ENCODE measurements at places on chromosomes 6 and 20.

GRCh38 chr20:20267685-20268370, 100.1 kb upstream of the INSM1 start:
- no peak for DNase-seq

- no peak for DNase-seq
These were observed 53.8 kb downstream of the ABHD12 start for GRCh38 chr20:25336561-25337422.

DNA sequence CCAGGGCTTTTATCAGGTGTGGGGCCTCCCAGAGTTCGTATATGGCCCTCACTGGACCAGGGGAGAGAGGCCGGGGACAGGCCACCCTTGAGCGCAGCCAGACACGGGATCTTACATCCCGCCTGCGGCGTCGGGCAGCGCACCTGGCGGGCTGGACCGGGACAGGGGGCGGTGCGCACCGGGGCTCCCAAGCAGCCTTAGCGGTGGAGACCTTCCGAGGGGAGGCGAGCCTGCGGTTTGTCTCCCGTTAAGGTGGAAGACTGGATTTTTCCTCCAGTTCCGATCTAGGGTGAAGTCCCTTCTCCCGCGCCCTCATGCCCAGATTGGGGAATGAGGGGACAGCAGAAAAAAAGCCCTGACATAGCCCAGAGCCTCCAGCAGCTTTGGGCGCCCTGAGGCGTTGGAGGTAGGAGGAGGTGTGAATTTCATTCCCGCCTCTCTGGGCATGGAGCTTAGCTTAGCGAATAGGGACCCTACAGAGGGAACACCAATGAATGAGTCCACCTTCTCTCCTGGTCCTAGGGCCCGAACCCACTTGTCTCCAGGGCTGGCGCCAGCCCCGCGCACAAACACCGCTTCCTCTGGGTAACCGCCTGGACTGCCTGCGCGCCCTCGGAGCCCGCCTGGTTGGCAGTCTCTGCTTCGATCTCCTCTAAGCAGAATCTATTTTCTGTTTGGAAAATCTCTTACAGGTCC, 6.7 kb upstream of the LAMP5 start:
- no peak for DNase-seq

DNA sequence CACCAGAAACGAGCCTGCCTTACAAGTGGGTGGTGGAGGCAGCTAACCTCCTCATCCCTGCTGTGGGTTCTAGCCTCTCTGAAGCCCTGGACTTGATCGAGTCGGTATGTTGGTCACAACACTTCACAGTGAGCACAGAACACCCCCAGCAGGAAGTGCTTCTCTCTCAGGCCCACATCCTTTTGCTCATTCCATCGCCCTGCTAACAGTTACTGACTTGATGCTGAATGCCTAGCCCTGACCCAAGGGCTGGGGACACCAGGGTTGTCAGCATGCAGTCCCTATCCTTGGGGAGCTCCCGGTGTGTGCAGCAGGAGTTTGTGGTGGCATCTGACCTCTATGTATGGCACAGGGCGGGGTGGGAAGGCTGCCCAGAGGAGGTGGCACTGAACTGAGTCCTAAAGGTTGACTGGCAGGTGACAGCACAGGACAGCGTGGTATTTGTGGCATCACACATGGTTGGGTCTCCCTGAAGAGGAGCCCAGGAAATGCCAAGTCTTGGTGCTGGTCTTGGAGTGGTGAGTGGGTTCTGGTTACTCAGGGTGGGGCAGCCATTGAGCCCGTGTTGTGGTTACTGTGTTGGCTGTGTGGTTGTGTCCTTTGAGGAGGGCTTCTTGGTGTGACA, 26.7 kb downstream of the GTSF1L start:
- no peak for DNase-seq

DNA sequence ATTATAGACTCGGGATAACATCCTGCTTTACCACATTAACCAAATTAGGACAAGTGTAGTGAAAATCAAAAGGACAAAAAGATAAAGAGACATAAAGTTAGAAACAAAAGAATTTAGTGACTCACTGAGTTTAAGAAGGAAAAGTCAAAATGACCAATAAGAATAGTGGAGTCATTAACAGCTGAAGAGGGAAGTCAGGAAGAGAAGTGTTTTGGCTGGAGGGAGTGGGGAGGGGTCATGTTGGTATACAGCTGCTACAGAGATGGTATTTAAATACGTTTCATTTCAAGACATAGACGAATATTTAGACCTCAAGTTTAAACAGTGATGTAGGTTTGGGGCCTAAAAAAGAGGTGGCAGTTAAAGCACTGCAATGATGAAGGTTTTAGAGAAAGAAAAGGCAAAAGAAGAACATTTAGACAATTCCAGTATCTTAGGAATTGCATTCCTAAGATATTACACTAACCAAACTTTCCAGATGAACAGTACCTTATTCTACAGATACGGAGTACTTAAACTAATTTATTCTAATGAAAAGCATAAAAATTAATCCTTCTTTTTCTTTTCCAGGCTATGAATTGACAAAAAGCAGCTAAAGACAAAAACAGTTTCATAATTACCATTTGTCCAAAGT, 10.6 kb downstream of the FKBP5 start:
- DNase-seq = no peak

DNA sequence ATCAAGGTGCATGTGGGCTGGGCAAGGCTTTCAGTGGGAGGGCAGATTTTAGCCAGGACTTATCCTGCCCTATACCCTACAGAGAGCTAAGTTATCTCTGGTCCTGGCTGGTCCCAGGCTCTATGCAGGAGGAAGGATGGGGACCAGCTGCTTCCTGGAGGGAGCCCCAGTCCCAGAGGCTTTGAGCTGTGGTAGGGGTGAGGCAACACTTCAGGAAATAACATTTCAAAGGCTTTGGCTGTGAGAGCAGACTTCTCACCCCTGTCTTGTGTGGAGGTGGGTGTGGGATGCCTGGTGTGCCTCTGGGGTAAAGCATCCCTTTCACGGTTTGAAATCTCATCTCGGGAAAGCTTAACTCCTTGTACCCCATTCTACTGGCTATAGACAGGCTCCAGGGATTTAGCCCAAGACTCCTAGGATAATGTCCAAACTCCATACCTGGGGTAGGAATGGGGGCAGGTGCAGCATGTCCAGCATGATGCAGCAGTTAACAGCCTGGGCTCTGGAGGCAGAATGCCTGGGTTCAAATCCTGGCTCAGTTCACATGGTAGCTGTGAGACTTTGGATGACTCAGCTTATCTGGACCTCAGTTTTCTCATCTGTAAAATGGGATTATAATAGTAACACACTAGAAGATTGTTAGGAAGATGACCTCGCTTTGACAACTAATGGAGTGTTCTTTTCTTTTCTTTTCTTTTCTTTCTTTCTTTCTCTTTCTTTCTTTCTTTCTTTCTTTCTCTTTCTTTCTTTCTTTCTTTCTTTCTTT, 27.5 kb upstream of the SIRPA start:
- DNase-seq = no peak

GRCh38 chr20:48758206-48758820, 69.5 kb downstream of the PREX1 start:
- DNase-seq = no peak

DNA sequence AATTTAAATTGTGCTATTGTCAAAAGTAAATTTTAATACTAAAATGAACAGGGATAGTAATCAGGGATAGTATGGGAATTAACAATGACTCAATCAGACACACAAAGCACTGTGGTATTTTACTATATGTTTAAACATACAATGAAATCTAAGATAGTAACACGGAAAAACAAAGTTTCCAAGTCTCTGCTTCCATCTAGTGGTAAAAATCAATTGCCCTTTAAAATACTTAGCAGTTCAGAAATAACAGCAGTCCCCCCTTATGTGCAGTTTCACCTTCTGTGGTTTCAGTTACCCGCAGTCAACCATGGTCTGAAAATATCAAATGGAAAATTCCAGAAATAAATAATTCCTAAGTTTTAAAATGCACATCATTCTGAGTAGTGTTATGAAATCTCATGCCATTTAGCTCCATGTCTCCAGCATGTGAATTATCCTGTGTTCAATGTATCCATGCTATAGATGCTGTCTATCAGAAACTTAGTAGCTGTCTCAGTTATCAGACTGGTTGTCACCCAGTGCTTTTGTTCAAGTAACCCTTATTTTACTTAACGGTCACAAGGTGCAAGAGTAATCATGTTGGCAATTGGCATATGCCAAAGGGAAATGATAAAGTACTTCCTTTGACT, 58.5 kb downstream of the AHI1 start:
- no peak for DNase-seq

DNA sequence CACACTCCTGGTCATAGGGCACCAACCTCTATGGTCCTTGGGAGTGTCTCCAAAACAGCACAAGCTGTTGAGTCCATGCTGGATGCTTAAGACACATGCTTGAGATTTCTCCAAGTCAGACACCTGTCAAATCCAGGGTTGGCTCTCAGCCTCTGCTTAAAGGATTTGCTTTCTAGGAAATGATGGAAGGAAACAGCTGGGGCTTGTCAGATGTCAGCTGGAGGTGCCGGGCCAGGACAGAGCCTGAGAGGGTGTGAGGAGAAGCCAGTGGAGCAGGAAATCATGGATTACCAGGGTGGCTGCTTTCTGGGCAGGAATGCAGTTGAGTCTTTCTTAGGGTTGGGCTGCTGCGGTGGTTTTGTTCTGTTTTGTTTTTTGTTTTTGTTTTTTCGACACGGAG, 83.0 kb upstream of the FAM184A start:
- no peak for DNase-seq

DNA sequence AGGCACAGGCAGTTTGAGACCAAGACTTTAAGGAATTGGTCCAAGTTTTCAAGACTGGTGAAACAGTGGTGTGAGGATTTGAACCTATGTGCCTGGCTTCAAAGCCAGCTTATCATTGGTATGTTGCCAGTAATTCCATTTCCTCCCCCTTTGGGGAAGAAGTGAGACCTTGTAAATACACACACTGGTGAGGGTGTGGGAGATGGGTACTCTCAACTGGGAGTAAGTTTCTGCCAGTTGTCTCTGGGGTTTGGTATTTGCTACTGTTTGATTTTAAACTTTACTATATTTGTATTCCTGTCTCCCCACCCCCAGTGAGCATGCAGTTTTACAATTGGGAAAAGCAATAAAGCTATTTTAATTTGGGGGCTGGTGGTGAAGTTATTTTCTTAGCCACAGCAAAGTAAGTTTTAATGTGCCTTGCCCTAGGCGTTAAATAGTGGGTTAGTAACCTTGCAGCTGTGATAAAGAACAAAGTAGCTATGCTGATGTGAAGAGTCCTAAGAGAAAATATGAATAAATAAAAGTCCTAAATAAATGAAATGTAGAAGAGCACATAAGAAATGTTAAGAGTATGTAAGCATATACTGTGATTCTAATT, 31.0 kb downstream of the SNX9 start:
- DNase-seq = no peak

- DNase-seq = no peak
These were observed 132.5 kb downstream of the EPM2A start for GRCh38 chr6:145602726-145603326.

DNA sequence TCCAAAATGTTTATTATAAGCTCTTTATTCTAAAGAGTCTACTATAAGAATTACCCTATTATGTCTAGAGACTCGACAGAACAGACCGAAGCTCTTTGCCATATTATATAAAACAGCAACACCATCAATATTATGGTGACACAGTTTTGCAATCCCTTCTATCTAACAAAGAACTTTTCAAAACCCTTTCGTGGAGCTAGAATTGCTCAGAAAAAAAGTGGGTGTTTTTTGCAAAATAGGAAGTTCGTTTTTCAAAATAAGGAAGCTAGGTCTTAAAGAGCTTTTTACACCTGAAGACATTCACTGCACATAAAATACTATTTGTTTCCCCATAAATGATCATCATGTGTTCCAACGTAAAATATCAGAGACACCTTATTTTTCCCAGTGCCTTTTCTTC, 240.0 kb downstream of the FOXC1 start:
- DNase-seq = no peak

DNA sequence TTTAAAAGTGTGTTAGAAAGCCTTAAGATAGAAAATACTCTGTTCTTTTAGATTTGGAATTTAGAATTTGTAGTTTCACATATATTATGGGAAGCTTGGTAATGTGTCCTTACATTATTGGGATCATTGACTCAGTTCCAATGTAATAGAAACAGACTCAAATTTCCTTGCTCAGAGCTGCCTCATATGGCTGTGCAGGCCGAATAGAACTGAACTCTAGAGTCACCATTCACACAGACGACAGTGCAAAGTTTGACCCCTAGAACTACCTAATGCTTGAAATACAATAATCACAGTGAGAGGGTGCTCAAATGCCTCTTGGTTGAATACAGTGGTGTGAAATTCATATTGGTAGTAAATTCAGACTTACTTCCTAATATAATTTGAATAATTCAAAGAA, 482.7 kb upstream of the CITED2 start:
- DNase-seq = no peak

DNA sequence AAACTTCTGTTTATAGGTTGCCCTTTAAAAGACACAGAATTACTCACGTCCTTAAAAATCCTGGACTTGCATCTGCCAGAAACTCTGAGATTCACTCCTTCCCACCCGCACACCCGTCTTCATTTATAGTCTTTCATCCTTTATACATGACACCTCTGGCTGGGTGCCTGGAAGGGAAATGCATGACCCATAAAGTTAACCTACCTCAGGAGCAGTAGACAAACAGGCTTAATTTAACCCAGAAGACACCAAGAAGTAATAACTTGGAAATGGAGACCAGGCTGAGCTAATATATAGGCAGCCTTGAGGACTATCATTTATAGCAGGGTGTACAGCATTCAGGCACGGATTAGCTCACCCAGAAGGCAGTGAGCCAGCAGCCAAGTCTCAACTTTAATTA, 429.0 kb upstream of the NRSN1 start:
- peak; percentile 23 for DNase-seq

GRCh38 chr20:33650111-33650752, 11.9 kb upstream of the C20orf144 start:
- no peak for DNase-seq

DNA sequence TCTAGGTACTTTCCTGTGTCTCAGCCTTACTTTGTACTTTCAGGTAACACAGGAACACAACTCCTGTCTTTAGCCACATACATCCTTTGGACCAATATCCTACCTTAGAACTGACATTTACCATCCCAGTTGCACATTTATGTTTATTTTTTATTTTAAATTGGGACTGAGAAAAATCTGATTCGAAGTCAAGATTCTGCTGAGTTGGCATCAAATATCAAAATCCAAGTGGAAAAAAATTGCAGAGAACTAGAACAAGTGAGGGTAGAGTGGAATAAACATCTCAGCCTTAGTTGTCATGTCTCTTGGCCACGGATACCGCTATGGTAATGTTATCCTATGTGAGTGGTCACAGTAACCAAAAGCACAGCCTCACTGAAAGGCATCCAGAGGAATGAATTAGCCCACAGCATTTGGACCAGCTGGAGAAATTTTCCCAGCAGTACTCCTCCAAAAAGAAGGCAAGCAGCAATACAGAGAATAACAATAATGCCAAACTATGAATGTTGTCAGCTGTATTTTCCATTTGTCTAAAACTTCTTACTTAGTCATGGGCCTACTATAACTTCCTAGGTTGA, 17.6 kb upstream of the EYA4 start:
- DNase-seq = no peak

All from right renal pelvis (tissue), 4 donors.